ENCODE measurements at places on chromosomes 11 and 22. TPM values are rescaled to one million over a fixed set of nuclear protein-coding genes. Genes with fewer than 3 reads are reported as not detected.

GRCh38 chr11:131094827-131095226 lies 178.5 kb upstream of the SNX19 start:
- no peak for DNase-seq

Gene FBLN1
- 137 TPM for total RNA-seq

DNA sequence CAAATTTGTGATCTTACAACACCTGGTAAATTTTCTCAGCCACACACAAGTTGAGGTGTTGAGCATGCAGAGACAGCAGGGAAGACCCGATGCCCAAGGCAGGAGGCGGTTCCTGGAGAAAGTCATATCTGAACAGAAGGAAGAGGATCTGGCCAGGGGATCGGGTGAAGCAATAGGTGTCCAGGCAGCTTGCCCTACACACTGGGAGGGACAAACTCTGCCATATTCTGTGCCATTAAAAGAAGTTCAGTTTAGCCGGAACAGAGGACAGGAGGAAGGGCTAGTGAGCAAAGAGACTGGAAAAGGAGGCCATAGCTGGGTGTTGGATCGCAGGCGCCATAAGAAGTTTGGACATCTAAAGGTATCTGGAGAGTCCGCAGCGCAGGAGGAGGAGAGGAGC lies 76.5 kb downstream of the TMPRSS5 start:
- DNase-seq = no peak

DNA sequence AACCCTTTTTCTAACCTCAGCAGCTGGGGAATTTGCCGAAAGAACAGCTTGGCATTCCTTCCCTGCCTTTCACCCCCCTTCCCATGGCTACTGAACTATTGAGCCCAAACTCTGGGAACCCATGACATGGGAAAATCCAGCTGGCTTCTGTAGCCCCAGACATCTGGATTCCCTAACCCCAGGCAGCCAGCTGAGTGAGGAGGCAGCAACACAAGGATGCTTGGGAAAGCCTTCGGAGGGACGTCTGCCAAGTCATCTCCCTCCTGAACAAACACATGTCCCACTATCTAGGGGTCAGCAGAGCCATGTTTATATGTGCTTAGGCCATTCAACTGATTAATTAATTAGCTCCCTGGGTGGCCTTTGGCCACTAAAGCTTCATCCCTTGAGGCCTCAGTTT lies 21.6 kb downstream of the LRRC55 start:
- DNase-seq = no peak

DNA sequence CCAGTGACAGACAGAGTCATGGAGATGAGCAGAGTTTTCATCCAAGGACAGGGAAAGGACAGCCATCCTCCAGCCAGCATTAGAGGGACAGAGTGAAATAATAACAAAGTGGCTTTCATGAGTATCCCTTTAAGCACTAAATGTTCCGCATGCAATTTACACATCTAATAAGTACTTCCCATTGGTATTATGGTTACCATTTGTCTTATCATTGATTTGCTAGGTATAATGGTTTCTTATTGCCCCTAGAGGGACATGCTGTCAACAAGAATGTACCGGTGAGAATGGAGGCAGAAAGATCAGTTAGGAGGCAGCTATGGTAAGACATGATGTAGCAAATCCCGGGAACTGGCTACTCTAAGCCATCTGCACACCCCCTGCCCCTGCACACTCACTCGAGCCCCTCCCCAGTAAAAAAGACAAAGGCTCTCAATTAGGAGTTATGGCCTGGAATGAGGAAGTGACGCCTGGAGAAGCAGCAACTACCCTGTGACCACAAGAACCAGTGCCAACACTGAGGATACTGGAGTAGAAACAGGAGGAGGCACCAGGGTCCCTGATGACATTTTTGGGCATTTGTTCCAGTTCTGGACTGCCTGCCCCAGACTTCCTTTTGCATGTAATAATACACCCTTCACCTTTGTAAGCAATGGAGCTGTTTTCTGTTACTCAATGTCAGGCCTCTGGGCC lies 30.2 kb upstream of the HMGXB4 start:
- no peak for DNase-seq

GRCh38 chr22:22784249-22785039 lies 103.2 kb upstream of the IGLL5 start:
- DNase-seq = no peak

Gene HBB
- total RNA-seq = not detected

GRCh38 chr11:64007629-64008282 lies 21.5 kb downstream of the OTUB1 start:
- peak; percentile 77 for DNase-seq

Gene MOV10L1
- total RNA-seq = not detected
